ENCODE measurements at places on chromosomes 3 and 15.

GRCh38 chr3:23726811-23727548 is 78.8 kb upstream of the UBE2E1 start:
- no peak for DNase-seq

DNA sequence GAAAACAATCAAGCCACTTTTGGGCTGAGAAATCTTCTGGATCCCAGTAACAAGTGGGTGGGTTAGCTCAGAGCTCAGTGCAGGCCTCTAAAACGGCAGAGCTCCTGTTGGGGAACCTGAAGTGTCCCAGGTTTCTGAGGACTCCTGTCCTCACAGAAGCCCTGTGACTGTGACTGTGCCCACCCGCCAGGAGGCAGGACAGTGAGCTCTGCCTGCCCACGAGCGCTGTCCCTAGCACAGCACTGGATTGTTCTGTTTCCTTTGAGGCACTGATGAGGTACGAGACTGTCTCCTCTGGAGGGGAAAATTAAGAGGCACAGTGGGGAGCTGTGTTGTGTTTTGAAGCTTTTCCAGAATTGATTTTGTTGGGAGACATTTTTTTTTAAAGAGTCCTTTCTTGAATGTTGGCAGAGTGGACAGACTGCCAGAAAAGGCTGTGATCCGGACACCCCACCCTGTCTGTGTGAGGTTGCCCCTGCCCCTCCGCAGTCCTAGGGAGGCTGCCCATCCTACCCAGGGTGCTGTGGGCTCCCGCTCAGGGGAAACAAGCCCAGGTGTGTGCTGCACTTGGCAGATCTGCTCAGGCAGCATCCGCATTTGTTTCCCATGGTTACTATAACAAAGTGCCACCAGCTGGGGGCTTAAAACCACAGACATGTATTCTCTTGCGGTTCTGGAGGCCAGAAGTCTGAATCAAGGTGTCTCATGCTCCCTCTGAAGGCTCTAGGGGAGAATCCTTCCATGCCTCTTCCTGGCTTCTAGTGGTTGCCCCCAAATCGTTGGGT is 66.6 kb upstream of the LARS2 start:
- no peak for DNase-seq

- DNase-seq = no peak
Measured at GRCh38 chr3:179264449-179264848, 13.5 kb upstream of the KCNMB3 start.

GRCh38 chr3:74523811-74524210 is 90.6 kb downstream of the CNTN3 start:
- peak; percentile 62 for DNase-seq

- DNase-seq = peak; percentile 59
Measured at GRCh38 chr3:37905987-37906674, 44.5 kb downstream of the CTDSPL start.

- peak; percentile 84 for DNase-seq
Measured at GRCh38 chr3:123258811-123259420, 57.2 kb downstream of the SEC22A start.
